ENCODE measurements at places on chromosomes 12 and 14.

GRCh38 chr14:43438056-43438455 lies 1069.0 kb downstream of the FSCB start:
- no peak for DNase-seq

- no peak for DNase-seq
These were observed 91.5 kb upstream of the SLC35F4 start for GRCh38 chr14:57957441-57957840.

DNA sequence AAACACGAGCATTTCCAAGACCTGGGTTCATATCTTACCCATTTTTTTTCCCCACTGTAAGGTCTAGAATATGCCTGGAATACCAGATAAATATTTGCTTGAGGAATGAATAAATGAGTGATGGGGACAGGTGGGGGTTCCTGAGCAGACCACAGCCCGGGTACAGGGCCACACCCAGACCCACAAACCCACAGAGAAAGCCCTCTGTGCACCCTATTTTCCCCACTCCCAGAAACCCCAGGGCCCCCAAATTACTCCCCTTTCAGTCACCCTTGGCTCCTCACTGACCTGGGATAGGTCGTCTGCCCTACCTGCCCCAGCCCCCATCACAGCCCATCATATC lies 66.5 kb upstream of the DDX11 start:
- DNase-seq, result no peak

- no peak for DNase-seq
These were observed 5.9 kb upstream of the CLEC4E start for GRCh38 chr12:8546591-8546990.
